ENCODE measurements at places on chromosomes 2 and 18. TPM values are rescaled to one million over a fixed set of nuclear protein-coding genes. Genes with fewer than 3 reads are reported as not detected.

DNER gene
- not detected for total RNA-seq

POTEC gene
- not detected for total RNA-seq

WDR33 gene
- 88.1 TPM for total RNA-seq

LONRF2 gene
- total RNA-seq: 0.13 TPM

LYG1 gene
- 1.1 TPM for total RNA-seq

TEX44 gene
- total RNA-seq: not detected

CKAP2L gene
- total RNA-seq: 19.1 TPM

DNA sequence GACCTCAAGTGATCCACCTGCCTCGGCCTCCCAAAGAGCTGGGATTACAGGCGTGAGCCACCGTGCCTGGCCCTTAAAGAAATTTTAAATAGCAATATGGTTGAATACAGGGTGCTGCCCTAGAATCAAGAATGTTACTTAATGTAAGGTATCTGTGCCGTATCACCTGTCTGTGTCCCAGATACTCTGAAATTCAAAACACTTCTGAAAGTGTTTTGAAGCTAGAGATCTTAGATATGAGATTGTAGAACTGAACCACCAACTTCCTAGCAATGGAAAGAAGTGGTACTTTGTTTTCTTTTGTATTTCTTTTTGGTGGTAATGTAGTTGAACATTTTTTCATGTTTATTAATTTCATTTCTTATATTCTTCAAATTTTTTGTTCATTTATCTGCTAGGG is 13.0 kb downstream of the PTPN4 start:
- no peak for DNase-seq

DNA sequence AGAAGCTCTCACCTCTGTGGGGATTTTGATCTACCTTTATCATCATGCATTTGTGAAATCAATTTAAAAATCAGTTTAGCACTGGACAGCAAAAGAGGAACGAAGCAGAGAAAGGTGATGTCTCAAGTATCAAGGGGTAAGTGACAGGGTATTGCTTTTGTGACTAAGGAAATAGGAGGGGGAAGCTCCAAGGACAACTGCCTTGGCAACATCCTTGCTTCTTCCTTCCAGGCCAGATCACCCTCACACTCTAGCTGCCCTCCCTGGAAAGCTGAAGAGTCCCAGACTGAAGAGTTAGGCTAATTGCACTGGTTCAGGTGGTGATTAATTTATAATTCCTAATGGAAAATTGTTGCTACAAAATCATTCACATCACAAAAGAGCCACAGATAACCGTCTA is 859.1 kb upstream of the ACVR2A start:
- DNase-seq: no peak

DNA sequence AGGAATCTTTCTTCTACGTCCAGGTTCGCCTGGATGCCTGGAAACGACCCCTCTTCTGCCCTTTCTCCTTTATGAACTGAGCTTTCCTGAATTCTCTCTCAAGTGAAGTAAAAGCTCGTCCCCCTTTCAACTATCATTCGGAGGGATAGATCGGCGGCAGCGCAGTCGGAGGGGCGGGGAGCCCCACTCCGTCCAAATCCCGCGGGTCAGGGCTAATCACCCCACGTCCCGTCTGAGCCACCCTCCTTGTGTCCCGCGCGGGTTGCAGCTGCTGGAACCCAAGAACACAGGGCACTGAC is 367 bp downstream of the FBXO48 start:
- no peak for DNase-seq

- no peak for DNase-seq
Observed at GRCh38 chr2:84914334-84914733, 8.9 kb downstream of the TMSB10 start.

DNA sequence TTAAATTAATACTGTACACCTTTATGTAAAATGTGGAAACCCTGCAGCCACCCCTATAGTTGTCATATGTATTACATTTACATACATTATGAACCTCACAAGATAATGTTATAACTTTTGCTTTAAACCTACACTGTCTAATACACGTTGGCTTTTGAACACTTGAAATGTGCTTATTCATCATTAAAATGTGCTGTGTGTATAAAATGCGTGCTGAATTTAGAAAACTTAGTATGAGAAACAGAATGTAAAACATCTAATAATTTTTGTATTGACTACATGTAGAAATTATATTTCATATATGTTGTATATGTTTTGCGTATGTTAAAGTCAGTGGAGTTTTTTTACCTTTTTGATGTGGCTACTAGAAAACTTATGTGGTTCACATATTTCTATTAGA is 68.8 kb downstream of the MAPRE2 start:
- DNase-seq: no peak

DNA sequence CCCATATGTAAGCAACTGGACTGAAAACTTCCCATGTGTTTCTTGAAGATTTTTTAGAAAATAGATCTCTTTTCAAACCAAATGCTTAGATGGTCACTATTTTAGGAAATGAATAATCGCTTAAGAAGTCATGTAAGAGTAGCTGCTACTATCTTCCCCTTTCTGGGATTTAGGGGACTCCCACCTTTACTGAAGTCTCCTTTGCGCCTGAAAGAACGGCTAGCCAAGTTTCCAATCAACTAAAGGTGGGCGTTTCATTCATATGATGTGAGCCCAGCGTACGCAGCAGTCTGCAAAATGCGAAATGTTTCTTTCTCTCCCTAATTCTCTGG is 1.1 kb downstream of the DIPK1C start:
- no peak for DNase-seq

DNA sequence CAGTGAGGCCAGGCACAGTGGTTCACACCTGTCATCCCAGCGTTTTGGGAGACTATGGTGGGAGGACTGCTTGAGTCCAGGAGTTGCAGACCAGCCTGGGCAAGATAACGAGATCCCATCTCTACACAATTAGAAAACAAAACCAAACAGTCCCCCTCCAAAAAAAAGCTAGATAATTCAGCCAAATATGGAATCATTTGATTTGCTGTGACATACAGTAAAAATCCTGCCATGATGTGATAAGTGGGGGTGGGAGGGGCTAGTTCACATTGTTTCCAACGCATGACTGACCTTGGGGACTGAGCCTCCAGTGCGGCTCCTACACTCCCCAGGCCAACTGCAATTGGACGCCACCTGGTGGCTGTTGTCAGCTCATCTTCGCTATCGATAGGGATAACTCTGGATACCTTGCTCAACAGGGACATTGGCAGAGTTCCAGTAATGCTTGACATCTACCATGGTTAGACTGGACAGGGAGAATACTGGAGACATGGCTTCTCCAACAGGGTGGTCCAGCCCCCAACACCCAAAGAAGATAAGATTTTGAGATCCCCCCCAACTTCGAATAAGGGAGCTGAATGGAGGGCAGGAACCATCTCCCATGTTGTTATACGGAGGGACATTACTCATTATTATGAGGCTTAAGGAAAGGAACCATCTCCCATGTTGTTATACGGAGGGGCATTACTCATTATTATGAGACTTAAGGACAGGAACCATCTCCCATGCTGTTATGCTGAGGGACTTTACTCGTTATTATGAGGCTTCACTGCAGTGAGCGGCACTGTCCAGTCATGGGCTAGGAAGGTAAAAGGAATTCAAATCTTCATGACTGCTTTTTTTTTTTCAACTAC is 135.9 kb downstream of the TGIF1 start:
- DNase-seq: peak; percentile 57

DNA sequence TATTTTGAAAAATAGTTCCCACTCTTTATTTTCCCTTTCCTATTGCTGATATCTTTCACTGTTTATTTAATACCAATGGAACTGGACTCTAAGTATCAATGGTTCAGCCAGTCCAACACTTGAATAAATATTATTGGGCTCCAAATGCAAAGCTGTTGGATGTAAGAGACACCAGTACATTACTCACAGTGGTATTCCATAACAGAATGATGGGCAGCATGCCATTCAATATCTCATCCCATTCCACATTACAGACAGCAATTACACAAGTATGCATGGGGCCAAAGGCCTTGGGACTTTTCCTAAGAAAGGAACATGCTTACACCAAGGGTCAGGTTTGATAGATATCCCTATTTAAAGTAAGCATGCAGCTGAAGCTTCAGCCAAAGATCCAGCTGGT is 231.9 kb downstream of the RND3 start:
- DNase-seq: no peak

GRCh38 chr2:68157002-68157401 is 686 bp upstream of the PNO1 start:
- no peak for DNase-seq

- DNase-seq: no peak
Observed at GRCh38 chr2:176120364-176121189, 1.9 kb upstream of the HOXD9 start.

GRCh38 chr2:172442072-172442895 is 14.9 kb downstream of the ITGA6 start:
- DNase-seq: no peak
